ENCODE measurements at places on chromosomes 1 and 21. TPM values are rescaled to one million over a fixed set of nuclear protein-coding genes. Genes with fewer than 3 reads are reported as not detected.

Gene CLIC6
- total RNA-seq = 4.8 TPM

Gene CYP4A22
- not detected for total RNA-seq

Gene AADACL4
- not detected for total RNA-seq

Gene CAPZB
- 227 TPM for total RNA-seq

Gene BCAN
- total RNA-seq = 0.29 TPM

Gene FAM78B
- total RNA-seq = 6.0 TPM

Gene ERICH3
- total RNA-seq = not detected

Gene OR2T33
- not detected for total RNA-seq

Gene MROH7
- 3.6 TPM for total RNA-seq

Gene AXDND1
- total RNA-seq = 0.44 TPM

Gene UMODL1
- not detected for total RNA-seq

Gene CELF3
- not detected for total RNA-seq

Gene SERPINC1
- total RNA-seq = 0.35 TPM

Gene AK5
- 2.9 TPM for total RNA-seq

Gene PEA15
- total RNA-seq = 189 TPM

Gene RNU1-3
- total RNA-seq = 15,401 TPM

Gene KCNJ9
- total RNA-seq = 0.06 TPM

Gene ORC1
- total RNA-seq = 0.52 TPM

Gene DPYD
- 16.7 TPM for total RNA-seq

Gene OR2M3
- total RNA-seq = not detected

Gene FCER1G
- 35.9 TPM for total RNA-seq

Gene ARHGAP29
- total RNA-seq = 29.4 TPM

Gene INSRR
- 0.05 TPM for total RNA-seq

Gene CCDC24
- total RNA-seq = 1.8 TPM

Gene EVI5
- total RNA-seq = 42.6 TPM

Gene RGS8
- total RNA-seq = 0.05 TPM

Gene SLC44A3
- total RNA-seq = 3.7 TPM

Gene UBASH3A
- total RNA-seq = 0.47 TPM

Gene S100A9
- total RNA-seq = 529 TPM

Gene BARHL2
- total RNA-seq = not detected

Gene PTGFR
- 7.9 TPM for total RNA-seq

Gene SERTAD4
- 7.0 TPM for total RNA-seq

Gene PLA2G5
- total RNA-seq = 93.0 TPM

All from left cardiac atrium (tissue), 4 donors.